NCI-H446 (cell line): ENCODE measurements at places on chromosomes 3 and 15.
A peak's percentile ranks its signal among the peaks of the same experiment; 100 is the strongest.

DNA sequence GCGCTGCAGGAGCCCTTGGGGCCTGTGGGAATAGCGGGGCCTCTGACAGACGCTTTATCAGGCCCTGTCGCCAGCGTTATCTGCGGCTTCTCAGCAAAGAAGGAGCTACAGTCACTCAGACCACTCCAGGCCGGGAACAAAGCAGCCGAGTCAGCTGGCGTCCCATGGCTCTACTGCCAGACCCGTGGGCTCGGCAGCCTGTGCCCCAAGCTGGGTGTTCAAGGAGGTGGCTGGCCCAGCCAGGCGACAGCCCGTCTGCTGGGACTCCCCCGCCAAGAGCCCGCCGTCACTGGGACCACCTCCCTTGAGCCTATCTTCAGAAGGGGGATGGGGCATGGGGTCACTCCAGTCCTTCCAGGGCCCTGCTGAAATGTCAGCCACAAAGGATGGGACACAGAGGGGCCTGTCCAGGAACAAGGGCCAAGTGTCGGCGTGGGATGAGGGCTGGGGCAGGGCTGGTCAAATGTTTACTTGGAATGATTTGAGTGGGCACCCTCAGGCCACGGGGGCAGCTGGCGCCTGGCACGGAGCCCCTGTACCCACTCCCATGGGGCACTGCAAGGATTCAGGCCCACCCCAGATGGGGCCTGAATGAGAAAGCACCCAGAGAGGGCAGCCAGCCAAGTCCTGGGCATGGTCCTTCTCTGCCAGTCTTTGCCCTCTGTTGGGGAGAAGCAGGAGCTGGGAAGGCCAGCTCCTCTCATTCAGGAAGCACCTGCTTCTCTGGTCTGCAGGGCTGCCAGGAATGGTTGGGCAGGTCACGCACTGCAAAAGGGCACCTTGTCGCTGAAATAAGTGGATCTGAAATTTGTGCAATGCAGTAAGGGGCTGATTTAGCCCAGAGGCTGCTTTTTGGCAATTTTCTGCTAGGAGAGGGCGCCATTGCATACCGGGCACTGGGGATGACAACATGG is 148.3 kb downstream of the SMAD6 start:
- no peak for DNase-seq

GRCh38 chr3:41629072-41629471 is 332.8 kb downstream of the ULK4 start:
- DNase-seq, result no peak

DNA sequence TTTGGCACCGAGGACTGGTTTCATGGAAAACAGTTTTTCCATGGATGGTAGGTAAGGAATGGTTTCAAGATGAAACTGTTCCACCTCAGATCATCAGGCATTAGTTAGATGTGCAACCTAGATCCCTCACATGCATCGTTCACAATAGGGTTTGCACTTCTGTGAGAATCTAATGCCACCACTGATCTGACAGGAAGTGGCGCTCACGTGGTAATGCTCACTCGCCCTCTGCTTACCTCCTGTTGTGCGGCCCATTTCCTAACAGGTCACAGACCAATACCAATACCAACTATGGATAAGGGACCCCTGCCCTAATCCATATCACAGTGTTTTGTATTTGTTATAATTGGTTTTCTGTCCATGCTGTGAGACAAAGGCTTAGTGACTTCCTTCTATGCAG is 58.9 kb downstream of the SLMAP start:
- no peak for DNase-seq

DNA sequence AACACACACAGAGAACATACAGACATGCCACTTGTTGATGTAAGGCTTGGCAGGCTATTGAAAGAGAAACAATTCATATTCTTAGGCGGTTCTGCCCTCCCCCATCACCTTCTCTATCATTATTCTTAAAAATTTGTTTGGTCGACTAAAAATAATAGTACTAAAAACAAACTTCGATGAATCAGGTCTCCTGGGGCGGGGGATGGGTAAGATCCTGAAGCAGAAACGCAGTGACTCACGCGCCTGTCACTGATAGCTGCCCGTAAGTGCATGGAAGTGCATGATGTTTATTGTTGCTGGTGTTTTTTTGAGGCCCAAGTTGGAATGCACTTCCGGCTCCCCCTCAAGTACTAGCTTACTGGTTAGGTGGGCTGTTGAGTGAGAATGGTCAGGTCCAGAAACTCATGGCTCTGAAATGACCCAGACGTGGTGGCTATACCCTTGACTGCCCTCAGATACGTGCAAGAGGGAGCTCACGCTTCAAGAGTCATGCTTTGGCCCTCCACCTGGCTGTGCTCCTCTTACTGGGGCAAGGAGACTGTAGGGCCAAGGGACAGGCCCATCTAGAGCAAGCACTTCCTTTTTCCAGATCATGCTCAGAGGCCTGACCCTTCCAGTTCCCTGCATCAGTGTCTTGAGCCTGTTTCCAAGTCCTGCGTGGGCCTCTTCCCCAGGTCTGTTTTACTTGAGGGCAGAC is 10.9 kb downstream of the SMAD3 start:
- no peak for DNase-seq

- DNase-seq, result no peak
Observed at GRCh38 chr3:83457551-83457950, 1501.2 kb upstream of the CADM2 start.

DNA sequence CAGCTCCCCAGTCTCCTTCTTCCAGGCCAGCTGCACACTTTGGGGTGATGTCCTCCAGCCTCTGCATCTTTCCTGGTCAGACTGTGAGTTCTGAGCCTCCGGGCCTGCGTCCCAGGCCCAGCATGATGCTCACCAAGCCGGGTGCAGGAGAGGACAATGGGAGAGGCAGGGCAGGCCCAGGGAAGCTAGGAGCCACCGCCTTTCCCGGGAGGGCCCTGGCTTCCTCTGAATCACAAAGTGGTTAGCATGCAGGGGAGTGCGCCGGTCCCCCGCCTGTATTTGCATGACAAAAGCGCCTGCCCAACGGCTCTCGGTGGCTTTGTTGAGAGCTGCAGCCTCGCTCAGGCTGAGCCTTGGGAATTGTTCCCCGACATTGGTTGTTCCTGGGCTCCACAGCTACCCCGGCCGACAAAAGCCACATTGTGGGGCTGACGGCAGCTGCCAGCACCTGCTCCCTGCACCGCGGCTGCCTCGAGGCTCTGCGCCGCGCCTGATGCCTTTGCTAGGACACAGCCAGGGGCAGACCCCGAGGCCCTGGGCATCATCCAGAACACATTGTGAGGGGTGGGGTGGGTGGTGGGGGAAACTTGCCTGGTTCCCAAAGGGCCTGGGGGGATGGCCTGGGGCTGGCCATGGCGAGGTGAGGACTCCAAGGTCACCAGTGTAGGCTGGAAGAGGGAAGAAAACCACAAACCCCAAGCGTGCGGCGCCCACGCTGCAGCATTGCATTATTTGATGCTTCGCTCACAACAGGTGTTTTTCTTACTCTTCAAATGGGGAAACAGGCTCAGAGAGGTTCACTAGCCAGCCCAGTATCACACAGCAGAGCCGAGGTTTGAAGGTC is 20.0 kb upstream of the KLF13 start:
- DNase-seq, result no peak

DNA sequence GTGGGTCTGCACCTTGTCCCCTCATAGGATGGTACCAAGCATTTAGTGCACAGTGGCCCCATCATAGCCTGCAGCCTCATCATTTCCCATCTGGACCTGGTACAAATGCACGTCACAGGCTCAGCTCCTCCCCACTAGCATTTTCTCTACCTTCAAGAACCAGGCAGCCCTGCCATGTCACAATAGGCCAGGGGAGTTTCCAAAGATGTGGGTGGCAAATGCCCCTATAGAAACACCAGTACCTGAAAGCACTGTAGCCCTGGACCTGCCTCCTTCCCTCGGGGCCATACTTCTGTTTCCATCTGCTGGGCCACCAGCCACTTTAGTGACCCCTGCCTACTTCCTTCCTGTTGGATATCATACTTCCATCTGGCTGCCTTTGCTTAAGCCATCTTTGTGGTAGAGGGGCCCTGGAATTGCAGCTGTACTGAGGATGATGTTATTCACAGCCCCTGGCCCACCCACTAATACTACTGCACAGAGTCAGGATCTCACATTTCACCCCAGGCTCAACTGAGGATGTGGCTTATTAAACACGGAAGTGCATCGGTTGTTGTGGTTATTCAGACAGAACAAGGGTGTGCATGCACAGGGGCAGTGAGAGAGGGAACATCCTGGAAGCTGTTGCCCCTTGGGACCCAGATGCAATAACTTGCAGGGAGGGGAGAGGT is 3.8 kb downstream of the TCTA start:
- DNase-seq, result no peak

DNA sequence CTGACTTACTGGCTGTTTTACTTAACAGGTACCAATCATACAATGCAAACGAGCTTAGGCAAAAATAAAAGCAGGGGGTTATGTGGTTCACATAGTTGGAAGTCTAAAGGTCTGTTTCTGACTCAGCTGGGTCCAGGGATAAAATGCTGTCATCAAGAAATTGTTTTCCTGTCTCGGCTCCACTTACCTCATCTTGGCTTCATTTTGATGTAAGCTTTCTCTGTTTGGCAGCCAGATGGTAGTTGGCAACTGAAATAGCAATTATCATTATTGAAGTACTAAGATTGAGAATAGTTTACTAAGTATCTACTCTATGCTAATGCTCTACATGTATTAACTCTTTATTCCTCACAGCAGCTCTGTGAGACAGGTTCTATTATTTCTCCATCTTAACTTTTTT is 36.8 kb upstream of the CNTN3 start:
- peak; percentile 68 for DNase-seq
